ENCODE measurements at places on chromosomes 5 and 9.

GRCh38 chr5:119355244-119355638 is 578 bp upstream of the TNFAIP8 start:
- H3K27me3 ChIP-seq = peaks cover 19% of the 10 kb centered on the region
- peak overlapping the region; percentile 44 for H3K4me3 ChIP-seq
- H3K36me3 ChIP-seq = no peaks in the 10 kb centered on the region
- H3K4me1 ChIP-seq = peaks cover 19% of the 10 kb centered on the region
- peak overlapping the region; percentile 89 for H3K27ac ChIP-seq

DNA sequence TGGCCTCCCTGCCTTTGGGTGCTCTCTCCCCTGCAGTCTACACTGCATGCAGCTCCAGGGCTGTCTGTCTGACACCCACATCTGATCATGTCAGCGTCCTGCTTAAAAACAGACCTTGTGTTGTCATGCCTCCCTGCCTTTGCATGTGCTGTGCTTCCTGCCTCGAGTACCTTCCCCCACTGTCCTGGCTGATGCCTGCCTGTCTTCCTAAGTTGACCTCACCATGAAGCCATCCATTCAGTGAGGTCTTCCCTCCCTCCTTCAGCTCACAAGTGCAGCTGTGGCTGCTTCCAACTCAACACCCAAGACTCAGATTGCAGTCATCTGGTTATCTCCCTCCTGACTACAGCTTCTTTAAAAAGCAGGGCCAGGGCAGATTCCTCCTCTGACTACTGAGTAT is 5.5 kb downstream of the ANGPTL2 start:
- no peak for DNase-seq
- H3K4me1 ChIP-seq = peaks cover 93% of the 10 kb centered on the region
- H3K27ac ChIP-seq = no peak overlapping the region
- H3K4me3 ChIP-seq = no peak overlapping the region
- H3K36me3 ChIP-seq = no peaks in the 10 kb centered on the region
- H3K27me3 ChIP-seq = no peaks in the 10 kb centered on the region

GRCh38 chr9:22119522-22120158 is 110.5 kb upstream of the CDKN2B start:
- no peak overlapping the region for H3K4me3 ChIP-seq
- no peaks in the 10 kb centered on the region for H3K4me1 ChIP-seq
- no peak for DNase-seq
- H3K27ac ChIP-seq = no peak overlapping the region
- no peaks in the 10 kb centered on the region for H3K36me3 ChIP-seq

- no peak overlapping the region for H3K27ac ChIP-seq
- no peak overlapping the region for H3K4me3 ChIP-seq
- no peaks in the 10 kb centered on the region for H3K4me1 ChIP-seq
- peaks cover 53% of the 10 kb centered on the region for H3K36me3 ChIP-seq
- DNase-seq = no peak
Observed at GRCh38 chr9:124345751-124346281, 69.4 kb downstream of the PSMB7 start.

DNA sequence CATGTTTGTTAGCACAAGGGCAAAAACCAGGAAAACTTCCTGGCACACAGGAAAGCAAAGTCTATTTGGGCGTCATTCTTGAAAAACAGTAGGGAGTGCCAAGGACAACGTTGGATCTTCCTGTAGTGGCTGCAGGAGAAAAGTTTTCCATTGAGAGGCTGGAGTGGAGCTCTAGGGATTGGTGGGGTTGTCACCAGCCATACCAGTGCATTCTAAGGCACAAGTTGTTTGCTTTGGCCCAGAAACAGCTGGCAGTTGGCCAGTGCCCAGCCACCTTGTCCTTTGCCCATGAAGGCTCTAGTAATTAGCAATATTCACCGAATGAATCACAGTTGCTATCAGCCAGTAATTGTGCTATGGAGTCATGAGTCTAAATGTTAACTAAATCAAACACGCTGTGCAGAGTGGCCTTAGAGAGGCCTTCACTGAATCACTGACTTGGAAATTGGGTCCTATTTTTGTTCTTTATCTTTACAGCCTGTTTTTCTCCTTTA is 26.4 kb downstream of the TNFSF15 start:
- no peak overlapping the region for H3K27ac ChIP-seq
- no peaks in the 10 kb centered on the region for H3K36me3 ChIP-seq
- H3K27me3 ChIP-seq = no peaks in the 10 kb centered on the region

DNA sequence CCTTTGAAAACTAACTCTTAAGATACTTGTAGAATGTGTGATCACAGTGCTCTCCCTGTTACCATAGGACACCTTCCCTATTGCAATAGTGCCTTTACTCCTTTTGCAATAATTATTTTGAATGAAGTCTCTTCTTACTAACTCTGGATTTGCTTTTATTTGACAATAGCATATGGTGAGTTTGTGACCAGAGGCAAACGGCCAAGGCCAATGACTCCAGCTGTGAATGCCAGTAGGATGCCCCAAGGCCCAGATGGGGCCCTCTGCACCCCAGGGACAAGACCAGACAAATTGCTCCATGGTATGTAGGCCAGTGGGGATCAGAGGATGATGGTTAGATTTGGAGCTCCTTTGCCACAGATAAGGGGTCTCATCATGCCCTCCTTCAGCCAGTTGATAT is 116.9 kb downstream of the NPR3 start:
- DNase-seq = no peak
- no peaks in the 10 kb centered on the region for H3K4me1 ChIP-seq
- no peaks in the 10 kb centered on the region for H3K27me3 ChIP-seq
- no peak overlapping the region for H3K27ac ChIP-seq
